Left cardiac atrium (tissue), 4 donors: ENCODE measurements at places on chromosomes 12 and 14. TPM values are rescaled to one million over a fixed set of nuclear protein-coding genes. Genes with fewer than 3 reads are reported as not detected.

DNA sequence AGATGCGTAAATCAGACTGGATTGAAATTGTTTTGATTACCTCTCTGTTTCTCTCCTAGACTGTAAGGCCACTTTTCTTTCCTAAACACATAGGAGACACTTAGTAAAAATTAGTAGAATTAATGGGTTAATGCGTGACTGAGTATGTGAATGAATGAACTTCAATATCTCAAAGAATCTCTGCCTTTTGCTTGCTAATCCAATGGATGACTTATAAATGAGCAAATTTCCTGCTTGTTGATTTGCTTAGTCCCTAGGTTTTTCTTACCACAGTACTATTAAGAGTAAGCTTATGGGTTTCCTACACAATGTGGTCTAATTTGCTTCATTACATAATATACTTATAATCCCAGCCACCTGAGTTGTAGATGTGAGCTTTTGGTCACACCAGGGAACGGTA, 164.1 kb downstream of the SRGAP1 start:
- no peak for DNase-seq

- DNase-seq, result no peak
Measured at GRCh38 chr12:50297996-50298395, 14.7 kb upstream of the LIMA1 start.

- DNase-seq, result no peak
Measured at GRCh38 chr12:94621662-94622359, 28.5 kb downstream of the TMCC3 start.

DNA sequence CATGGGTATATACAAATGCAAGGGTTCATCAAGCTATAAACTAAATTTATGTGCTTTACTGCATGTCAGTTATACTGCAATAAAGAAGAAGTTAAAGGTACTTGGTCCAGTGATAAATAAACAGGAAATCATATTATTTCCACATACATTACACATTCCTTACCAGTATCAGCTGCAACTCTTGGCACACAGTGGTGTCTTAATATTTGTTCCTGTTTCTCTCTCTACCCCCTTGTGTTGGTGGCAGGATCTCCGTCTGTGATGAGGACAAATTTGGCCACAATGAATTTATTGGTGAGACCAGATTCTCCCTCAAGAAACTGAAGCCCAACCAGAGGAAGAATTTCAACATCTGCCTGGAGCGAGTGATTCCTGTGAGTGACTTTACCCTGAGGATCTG, 19.2 kb upstream of the OAS1 start:
- DNase-seq, result no peak

The RDH12 gene
- total RNA-seq, result not detected

The YEATS4 gene
- total RNA-seq, result 7.2 TPM

DNA sequence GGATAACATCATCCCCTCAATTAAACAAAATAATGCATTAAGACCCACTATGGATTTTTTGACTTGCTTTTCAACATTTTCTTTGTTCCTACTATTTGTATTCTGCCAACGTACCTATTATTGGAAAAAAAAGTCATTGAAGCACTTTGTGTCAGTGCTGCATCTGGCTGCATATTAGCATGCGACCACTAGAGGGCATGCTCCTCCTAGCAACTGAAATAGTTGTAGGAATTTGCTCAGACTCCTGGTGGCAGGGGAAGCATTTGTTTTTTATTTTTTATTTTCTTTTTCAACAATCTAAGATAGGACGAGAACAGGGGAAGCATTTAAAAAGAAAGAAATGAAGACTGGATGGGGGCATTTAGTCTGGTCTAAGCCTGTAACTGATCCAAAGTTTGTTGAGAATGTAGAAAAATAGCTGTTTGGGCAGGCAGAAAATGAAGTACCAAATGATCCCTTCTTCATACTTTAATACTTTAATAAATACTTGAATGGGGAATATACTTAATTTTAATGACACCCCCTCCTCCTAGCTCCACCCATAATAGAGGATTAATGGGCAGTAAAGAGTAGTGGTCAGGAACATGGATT, 14.5 kb upstream of the CLEC4A start:
- peak; percentile 77 for DNase-seq

DNA sequence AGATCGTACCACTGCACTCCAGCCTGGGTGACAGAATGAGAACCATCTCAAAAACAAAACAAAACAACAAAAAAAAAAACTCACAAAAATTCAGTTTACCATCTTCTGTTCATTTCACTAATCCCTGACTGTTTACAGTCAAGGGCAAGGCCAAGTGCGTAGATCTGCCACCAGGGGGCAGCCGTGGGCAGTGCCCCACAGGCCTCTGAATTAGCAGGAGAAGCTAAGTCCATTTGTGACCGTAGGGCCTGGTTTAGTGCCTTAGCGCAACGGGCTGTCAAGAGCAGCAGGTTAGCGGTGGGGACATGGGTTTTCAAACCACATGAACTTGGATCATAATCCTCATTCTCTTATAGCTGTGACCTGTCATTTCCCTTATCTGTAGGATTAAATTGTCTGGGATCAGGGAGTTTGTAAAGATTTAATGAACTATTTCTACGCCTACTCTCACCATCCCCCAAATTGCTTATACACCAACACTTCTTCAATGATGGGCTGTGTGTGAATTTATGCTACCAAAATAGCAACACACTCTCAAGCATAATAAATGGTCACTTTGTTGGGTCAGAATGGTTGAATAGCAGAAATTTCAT, 49.0 kb downstream of the KCTD10 start:
- peak; percentile 82 for DNase-seq

DNA sequence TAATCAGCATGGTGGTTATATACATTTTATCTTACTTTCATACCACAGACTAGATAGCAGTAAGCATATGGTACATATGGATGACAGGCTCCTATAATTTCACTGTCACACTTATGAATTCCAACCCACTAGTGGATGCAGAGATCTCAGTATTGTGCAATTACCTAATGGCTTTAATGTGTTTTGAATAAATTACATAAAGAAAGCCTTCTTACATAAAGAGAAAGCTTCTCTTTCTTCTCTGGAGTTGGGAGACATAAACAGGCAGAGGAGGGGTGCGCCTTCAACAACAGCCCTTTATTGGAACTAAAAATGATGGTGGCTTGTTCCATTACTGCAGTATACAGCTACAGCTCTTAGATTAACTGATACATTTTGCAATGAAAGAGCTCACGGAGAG, 52.6 kb downstream of the SAV1 start:
- no peak for DNase-seq

DNA sequence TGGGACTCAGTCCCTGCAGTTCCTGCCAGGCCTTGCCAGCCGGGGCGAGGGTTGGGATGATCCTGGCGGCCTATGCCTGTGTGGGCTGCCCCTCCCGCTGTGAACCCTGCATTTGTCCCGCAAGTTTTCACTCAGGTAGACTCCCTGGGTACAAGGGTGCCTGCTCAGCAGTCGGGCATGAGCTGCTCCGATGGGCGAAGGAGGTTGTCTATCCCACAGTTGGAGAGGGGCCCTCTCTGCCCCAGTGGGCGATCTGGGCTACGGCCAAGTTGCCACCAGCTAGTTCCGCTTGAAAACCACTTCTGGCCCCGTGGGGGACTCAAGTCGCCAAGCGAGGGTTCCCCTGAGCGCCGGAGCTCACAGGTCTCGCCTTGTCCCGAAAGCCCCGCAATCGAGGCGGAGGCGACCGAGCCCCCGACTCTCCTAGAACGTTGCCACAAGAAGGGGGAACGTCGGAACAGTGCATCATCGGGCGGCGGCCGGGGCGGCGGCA, 365 bp upstream of the TPI1 start:
- no peak for DNase-seq

The SOAT2 gene
- total RNA-seq, result not detected

GRCh38 chr14:101255765-101256125, 305.6 kb upstream of the DIO3 start:
- DNase-seq, result no peak

GRCh38 chr14:99915305-99916090, 122.3 kb downstream of the EML1 start:
- no peak for DNase-seq

DNA sequence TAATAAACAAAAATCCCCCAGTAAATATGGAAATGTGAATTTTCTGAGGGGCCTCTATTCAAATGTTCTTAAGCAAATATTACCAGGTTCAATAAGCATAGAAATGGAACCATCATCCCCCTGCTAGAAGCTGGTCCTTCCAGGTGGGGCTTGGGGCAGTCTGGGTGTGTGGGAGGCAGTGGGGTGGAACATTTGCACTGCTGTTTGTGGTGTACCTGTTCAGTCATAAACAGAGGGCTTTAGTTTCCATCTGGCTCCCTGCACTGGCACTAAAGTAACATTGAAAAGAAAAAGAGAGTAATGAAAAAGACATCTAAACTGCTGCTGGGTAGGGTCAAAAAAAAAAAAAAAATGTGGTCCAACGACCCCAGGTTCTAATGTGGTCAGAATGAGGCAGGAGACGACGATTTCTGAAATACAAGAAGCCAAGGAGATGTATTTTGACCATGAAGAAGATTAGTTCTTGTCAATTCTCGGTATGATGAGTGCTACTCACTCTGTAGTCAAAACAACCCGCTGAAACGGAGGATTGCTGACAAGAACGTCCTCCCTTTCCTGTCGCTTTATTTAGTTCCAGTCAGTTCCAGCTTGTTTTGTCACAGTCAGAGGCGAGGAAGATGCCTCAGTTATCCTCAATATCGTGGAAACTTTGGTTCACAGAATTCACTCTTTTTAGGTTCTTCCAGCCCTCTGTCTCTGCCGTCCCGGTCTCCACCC, 44.2 kb upstream of the MANSC4 start:
- no peak for DNase-seq

DNA sequence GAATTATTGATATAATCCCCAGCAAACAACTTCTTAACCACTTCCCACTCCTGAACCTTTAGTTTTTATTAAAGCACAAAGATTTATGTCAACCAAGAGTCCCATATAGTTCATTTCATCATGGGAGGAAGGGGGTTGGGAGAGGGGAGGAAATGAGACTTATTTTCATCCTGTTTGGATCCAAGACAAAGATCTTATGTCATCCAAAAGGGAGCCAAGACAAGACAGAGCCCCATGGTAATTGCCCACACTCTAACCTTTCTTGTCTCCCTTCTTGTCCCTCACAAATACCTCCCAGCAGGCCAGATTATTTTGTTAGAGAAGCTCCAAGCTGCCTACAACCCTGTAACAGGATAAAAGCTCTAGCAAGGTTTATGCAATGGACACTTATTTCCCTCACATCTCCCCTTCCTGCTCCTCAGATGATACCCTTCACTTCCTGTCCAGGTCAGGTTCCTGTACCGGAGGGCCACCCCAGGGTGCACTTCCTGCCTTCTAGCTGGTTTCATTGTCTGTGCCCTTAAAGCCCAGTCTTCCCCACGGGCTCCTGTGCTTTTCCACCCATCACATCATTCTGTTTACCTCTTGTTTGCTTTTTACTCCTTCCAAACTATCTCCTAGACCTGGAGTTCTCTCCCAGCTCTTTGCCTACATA, 123.7 kb upstream of the MDM1 start:
- peak; percentile 20 for DNase-seq

The MRPL42 gene
- 51.8 TPM for total RNA-seq

The CHMP4A gene
- total RNA-seq, result 34.7 TPM

DNA sequence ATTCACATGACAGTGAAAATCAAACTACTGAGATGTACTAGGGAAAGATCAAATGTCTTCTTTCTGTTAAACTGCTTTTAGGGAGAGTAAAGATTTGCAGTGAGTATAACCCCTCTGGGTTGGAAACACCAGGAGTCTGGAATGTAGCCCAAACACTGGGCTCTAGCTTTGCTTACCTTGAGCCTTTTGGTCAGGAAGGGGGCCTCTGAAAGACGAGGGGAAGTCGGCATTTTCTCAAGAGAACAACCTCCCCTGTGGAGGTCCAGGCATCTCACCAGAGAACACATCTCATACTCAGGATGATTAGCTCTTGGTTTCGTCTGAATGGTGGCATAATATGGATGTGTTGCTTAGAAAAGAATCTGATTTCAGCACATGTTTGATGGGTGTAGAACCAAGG, 169.0 kb downstream of the ZFP36L1 start:
- no peak for DNase-seq

- no peak for DNase-seq
Measured at GRCh38 chr14:59832653-59833294, 37.8 kb downstream of the RTN1 start.

- DNase-seq, result no peak
Measured at GRCh38 chr12:1282670-1283315, 291.8 kb downstream of the ERC1 start.

DNA sequence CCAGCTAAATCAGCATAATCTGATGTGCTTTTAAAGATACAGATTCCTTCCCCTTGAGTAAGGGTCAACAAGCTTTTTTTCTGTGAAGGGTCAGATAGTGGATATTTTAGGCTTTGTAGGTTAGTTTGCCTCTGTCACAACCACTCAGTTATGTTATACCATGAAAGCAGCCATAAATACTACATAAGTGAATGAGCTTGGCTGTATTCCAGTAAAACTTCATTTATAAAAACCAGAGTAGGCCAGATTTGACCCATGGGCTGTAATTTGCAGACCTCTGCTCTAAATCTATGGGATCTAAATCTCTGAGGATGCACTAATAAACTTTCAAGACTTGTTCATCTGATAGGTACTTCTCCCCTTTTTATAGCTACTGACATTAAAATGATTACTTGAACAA, 47.7 kb downstream of the LEMD3 start:
- DNase-seq, result no peak

The PSMB11 gene
- total RNA-seq, result not detected

The PPP4R4 gene
- total RNA-seq, result 0.18 TPM

The CLEC4E gene
- total RNA-seq, result 0.81 TPM

- DNase-seq, result no peak
Measured at GRCh38 chr14:76136476-76137110, 15.1 kb upstream of the GPATCH2L start.

- DNase-seq, result no peak
Measured at GRCh38 chr12:5417500-5417899, 14.4 kb upstream of the NTF3 start.

The BCL11B gene
- 0.59 TPM for total RNA-seq

GRCh38 chr12:131919366-131920156, 9.5 kb upstream of the PUS1 start:
- peak; percentile 18 for DNase-seq

DNA sequence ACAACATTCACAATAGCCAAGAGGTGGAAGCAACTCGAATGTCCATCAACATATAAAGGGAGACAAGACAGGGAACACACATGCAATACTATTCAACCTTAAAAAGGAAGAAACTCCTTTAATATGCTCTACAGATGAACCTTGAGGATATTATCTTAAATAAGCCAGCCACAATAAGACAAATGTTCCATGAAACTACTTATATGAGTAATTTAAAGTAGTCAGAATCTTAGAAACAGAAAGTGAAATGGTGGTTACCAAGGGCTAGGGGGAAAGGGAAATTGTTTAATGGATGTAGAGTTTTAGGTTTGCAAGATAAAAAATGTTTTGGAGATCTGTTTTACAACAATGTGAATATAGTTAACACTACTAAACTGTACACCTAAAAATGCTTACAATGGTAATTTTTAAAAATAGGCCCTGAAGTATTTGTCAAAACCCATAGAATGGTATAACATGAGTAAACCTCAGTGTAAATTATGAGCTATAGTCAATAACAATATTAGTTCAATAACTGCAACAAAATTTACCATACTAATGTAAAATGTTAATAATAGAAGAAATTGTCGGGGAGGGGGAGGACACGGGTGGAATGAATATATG, 71.1 kb downstream of the EGLN3 start:
- DNase-seq, result no peak

GRCh38 chr12:109998904-109999648, at the start of gene ANKRD13A:
Gene ANKRD13A (plus strand): TSS chr12:109999430. CDS start chr12:109999689, 259 bp downstream.
- DNase-seq, result peak; percentile 91

GRCh38 chr12:120367924-120368788, 808 bp downstream of the MSI1 start:
- no peak for DNase-seq
